Panc1 (cell line): ENCODE measurements at places on chromosomes 5 and 9.

DNA sequence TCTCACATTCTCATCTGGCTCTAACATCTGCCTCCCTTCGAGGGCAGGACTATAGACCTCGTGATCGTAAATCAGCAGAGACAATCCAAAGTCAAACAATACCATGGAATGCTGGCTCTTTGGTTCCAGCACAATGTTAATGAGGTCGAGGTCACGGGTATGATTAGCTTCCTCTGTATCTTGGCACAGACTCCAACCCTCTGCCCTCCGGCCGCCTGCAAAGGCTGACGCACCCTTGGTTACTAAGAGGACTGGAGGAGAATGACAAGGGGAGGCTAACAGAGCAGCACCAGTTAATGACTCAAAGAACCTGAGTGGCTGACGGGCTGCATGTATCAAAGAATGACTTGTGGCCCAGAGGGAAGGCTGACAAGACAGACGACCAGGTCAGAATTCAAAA lies 10.1 kb downstream of the LHFPL2 start:
- DNase-seq, result peak; percentile 92

DNA sequence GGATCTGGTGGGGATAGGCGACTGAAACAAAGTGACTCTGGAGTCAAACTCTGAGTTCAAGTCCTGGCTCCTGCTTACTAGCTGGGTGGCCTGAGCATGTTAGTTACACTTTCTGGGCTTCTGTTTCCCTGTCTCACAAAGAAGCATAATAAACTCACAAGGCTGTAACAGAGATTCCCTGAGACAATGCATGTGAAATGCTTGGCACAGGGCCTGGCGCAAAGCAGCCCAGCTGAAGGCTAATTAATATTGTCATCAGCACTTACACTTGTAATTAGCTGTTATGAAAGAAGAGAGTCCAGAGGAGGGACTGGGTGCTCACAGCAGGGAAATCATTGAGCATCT lies 64.1 kb upstream of the SPOCK1 start:
- DNase-seq, result no peak

DNA sequence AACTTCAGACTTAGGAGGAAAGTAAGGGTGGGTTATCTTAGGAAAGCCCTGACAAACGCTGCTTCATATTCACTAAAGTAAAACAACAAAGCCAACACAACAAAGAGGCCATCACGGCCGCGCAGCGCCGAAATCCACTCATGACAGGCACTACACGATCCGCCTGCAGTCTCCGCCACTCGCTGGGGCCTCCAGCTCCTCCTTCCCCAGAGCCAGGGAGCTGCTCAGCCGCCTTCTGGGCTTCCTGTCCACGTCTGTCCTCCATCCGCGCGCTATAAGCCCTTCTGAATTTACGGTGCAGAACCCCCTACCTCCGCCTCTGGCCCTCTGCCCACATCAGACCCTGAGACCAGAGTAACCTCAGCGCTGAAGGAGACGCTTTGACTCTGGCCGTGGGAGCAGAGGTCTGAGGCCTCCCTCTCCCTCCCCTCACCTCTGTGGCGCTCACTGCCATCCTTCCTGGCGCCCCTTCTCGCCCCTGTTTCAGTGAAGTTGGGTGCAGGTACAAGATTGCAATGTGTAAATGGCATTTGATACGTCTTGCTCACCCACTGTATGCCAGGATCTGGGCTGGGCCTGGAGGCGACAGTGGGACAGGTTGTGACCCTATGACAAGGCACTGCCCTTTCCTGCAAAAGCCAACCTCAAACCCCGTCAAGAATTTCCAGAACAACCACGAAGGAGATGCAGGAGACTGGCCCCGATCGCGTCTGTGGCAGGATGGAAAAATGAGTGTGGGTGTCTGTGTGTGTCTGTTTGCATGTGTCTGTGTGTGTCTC lies 74.9 kb upstream of the PHYKPL start:
- no peak for DNase-seq

- DNase-seq, result no peak
Measured at GRCh38 chr9:128026773-128027541, 40.2 kb downstream of the NAIF1 start.

DNA sequence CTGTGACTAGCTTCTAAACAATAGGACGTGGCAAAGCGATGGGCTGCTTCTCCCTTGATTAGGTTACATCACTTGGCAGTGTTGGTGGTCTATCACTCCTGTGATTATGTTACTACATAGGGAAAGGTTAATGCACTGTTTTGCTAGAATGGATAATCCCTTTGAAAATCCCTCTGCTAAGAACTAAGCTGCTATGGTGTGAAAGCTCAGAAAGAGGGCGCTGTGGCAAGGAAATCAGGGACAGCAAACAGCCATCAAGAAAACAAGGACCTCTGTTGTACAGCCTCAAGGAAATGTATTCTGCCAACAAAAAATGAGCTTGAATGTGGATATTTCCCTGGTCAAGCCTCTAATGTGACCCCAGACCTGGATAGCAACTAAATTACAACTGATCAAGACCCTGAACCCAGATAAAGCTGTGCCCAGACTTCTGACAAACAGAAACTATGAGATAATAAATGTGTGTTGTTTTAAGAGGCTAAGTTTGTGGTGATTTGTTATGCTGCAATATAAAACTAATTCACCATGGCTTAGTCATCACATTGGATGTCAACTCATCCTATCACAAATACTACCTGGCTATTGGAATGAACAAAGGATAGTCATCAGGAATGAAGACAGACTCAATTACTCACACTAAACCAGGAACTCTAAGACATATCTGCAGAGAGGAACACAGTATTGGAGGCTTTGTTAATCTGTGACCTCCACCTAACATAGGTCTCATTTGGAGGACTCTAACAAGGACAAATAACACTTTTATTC lies 1215.9 kb downstream of the EFNA5 start:
- DNase-seq, result no peak

DNA sequence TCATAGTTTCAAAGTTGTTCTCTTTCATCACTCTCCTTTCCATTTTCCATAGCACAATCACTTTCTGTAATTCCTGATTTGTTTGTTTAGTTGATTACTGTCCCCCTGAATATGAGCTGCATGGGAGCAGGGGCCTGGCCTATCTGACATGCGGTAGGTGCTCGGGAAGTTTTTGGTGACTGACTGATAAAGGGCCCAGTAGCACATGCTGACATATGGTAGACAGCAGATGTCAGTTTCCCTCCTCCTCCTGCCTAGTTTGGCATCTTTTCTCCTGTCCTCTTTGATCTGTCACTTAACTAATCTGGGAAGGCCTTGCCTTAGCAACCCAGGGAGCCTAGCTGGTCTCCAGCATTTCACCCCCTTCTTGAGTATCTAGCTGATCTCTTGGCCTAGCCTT lies 14.4 kb downstream of the GALNT12 start:
- no peak for DNase-seq

GRCh38 chr9:37953206-37953774 lies 49.4 kb upstream of the SLC25A51 start:
- no peak for DNase-seq

GRCh38 chr5:149903404-149903803 lies 41.2 kb downstream of the PDE6A start:
- DNase-seq, result no peak

GRCh38 chr9:14889451-14889850 lies 20.8 kb downstream of the FREM1 start:
- no peak for DNase-seq

DNA sequence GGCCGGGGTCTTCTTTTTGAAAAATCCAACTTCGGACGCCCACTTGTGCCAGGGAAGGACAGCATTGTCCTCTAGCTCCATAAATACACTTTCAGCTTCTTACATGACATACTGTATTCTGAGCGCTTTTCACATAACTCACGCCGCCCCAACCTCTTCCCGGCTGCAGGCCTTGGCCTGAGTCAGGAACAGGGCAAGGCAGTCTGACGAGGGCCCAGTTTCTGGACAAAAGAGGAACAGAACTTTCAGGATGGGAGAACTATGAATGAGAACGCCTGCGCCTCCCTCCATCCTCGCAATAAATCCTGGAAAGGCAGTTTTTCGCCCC lies 650 bp downstream of the DCTN4 start:
- DNase-seq, result no peak

GRCh38 chr5:65647941-65648340 lies 23.1 kb downstream of the SHLD3 start:
- no peak for DNase-seq

- DNase-seq, result no peak
Measured at GRCh38 chr5:19208397-19208796, 779.6 kb downstream of the CDH18 start.

DNA sequence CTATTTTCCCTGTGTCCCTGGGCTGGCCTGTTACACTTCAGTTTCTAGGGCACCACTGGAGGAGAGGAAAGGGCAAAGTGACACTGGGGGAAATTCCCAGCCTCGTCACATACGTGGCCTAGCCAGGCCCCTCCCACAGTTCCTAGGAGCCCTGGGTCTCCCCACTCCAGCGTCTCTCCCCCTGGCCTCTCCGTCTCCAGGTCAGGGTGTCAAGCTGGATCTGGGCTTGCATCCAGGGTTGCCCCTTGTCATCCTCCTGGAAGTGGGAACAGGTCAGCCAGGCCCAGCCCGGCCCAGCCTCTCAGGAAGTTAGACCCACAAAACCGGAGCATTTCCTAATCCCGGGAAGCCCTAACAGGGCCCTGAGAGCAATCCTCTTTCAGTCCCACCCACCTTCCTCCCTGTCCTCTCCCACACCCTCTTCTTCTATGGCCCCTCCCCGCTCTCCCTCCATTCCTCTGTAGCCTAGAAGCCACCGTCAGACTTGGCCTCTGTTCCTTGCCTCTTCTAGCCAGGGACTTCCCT lies 4.7 kb upstream of the TNIP1 start:
- no peak for DNase-seq

DNA sequence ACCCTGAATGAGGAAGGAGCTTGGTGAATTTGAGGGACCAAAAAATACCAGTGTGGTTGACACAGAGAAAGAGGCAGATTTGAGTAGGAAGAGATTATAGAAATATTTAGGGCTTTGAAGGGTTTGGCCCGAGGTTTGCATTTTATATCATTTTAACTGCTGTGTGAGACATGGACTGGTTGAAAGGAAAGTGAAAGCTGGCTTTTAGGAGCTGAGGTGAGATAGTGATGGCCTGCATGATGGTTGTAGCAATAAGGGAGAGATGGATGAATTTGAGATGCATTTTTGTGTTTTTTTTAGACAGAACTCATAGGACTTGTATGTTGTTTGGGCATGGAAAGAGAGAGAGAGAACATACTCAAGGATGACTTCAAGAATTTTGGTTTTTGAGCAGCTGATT lies 21.7 kb downstream of the FER start:
- DNase-seq, result no peak

DNA sequence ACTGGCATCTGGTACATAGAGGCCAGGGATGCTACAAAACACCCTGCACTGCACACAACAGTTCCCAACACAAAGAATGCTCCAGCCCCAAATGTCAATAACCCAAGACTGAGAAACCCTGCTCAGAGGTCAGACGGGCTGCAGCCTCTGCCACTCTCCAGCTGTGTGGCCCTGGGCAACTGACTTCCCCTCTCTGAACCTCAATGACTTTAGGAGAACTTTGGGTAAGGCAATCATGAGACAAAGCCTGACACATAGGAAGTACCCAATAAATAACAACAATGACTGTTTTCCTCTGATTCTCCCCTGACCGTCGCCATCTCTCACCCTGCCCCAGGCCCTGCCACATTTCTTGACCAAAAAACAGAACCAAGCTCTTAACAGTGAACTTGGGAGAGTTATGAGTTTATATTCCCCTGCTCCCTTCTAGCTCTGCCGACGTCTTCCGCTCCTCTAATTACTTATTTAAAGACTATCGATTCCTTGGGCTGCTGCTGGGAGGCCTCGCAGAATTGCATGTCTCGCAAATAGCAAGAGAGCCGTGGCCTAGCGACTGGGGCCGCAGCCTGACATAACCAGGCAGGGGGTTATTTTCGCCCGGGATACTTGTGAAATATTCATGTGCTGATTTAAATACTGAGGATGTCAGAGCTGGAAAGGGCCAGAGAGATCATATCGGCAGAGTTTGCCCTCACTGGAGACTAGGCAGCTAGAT lies 24.5 kb upstream of the CRB2 start:
- DNase-seq, result no peak

DNA sequence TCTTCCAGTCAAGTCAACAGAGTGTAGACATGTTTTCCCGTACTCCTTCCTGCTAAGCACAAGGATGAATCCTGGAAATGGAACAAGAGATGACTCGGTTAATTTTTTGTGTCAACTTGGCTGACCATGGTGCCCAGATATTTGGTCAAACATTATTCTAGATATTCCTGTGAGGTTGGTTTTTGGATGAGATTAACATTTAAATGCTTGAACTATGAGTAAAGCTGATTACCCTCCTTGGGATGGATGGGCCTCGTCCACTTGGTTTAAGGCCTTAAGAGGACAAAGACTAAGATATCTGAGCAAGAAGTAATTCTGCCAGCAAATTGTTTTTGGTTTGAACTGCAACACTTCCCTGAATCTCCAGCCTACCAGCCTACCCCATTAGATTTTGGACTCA lies 338.1 kb upstream of the MSX2 start:
- DNase-seq, result no peak

- DNase-seq, result no peak
Measured at GRCh38 chr9:96646081-96646991, 8.8 kb downstream of the PRXL2C start.

GRCh38 chr9:88590558-88591146 lies 55.7 kb downstream of the NXNL2 start:
- DNase-seq, result no peak

DNA sequence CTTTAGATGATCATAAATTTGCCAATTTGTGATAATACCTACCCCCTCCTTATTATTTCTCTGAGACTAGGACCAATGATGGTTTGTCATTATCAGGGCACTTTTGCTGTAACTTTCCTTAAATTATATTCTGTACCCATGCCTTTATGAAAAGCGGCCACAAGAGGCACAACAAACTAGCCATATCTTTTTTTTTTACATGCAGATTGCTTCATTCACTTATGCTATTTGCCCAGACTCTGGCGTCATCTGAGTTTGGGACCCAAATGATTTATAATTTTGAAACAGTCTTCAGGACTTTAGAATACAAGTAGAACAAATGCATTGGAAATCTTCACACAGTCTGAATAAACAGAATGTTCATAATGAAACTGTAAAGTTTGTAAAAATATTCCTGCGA lies 408.1 kb downstream of the MAT2B start:
- no peak for DNase-seq

- no peak for DNase-seq
Measured at GRCh38 chr9:21795483-21795882, 7.0 kb upstream of the MTAP start.
